ENCODE measurements at places on chromosomes 5 and 9. TPM values are rescaled to one million over a fixed set of nuclear protein-coding genes. Genes with fewer than 3 reads are reported as not detected.

- no peak for DNase-seq
These were observed 218.6 kb downstream of the PJA2 start for GRCh38 chr5:109191153-109191558.

DNA sequence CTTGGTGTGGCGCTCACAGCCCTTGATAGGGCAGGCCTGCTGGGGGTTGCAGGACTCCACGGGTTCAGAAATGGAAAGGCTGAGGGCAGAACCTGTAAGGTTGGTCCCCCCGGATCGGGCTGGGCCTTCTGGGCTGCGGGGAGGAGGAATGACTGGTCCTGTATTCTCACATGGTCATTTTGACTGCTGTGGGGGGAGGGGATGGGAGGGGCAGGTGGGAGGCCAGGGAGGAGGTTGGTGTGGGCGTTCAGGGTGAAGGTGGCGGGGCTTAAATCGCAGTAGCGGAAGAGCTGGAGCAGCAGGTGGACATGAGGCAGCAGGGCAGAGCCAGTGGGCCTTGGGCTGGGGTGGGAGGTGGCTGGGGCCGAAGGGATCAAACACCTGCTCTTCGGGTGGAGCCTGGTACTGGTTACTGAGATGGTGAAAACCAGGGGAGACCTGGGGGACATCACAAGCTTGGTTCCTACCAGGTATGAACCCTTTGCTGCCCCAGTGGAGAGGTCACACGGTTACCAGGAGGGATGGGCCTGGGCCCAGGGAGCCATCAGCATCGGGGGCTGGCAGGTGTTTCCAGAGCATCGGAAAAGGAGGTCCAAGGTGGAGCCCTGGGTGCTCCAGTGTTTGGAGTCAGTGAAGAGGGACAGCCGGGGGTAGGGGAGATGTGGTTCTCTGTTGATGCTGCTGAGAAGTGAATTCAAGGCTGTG, 1.8 kb downstream of the MRPS2 start:
- DNase-seq, result no peak

- no peak for DNase-seq
These were observed 265.0 kb downstream of the KIF4B start for GRCh38 chr5:155278532-155278931.

GRCh38 chr5:172059661-172060100, 53.2 kb upstream of the FBXW11 start:
- DNase-seq, result no peak

- DNase-seq, result no peak
These were observed 23.6 kb upstream of the SARDH start for GRCh38 chr9:133761641-133762248.

GRCh38 chr9:4182831-4183230, 117.0 kb downstream of the GLIS3 start:
- DNase-seq, result no peak

The ADAM19 gene
- total RNA-seq, result 13.4 TPM

The NR2F1-AS1 gene
- 109 TPM for total RNA-seq

The OR1Q1 gene
- not detected for total RNA-seq

The TRPM6 gene
- 1.1 TPM for total RNA-seq

The TUT7 gene
- total RNA-seq, result 34.0 TPM

The HMCN2 gene
- total RNA-seq, result not detected

The ARID3C gene
- total RNA-seq, result not detected

Measured in occipital lobe (tissue), 3 donors.